ENCODE measurements at places on chromosomes 11 and 22.

DNA sequence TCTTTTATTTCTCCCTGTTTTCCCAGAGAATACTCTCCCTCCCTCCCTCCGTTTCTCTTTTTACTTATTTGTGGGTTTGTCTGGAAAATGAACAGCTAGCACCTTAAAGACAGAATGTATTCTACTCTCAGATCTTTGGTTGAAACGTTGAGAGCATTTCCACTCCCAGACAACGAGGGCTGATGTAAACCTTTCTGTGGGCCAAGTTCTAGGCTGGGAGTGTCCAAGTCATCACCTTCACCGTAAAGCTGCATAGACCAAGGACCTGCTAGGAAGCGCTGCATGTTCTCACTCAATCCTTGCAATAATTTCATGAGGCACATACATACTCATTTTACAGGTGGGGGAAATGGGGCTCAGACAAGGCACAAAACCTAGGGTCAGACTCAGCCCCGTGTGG is 32.4 kb downstream of the MYH9 start:
- DNase-seq: no peak

DNA sequence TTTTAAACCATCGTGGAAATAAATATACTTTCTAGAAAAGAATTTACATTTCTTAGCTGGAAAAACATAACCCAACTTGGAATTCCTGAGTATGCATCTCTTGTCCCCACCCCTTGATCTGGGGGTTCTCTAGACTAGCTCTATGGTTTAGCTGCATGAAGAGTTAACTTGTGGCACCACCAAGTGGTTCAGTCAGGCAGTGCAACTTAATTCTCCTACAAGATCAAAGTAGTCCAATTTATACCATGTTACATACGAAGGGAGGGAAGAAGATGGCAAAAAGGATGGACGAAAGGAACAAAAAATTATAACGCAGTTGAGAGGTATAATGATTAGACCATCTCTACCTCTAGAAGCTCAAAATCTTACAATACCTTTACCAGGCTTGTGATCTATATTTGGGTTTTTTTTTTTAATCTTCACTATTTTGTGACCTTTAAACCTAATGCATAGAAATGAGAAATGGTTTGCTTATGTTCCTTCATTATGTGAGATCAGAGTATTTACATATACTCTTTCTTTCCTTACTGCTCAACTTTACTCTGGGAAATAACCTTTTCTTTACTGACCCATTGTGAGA is 28.5 kb upstream of the ALKBH3 start:
- peak; percentile 61 for DNase-seq

DNA sequence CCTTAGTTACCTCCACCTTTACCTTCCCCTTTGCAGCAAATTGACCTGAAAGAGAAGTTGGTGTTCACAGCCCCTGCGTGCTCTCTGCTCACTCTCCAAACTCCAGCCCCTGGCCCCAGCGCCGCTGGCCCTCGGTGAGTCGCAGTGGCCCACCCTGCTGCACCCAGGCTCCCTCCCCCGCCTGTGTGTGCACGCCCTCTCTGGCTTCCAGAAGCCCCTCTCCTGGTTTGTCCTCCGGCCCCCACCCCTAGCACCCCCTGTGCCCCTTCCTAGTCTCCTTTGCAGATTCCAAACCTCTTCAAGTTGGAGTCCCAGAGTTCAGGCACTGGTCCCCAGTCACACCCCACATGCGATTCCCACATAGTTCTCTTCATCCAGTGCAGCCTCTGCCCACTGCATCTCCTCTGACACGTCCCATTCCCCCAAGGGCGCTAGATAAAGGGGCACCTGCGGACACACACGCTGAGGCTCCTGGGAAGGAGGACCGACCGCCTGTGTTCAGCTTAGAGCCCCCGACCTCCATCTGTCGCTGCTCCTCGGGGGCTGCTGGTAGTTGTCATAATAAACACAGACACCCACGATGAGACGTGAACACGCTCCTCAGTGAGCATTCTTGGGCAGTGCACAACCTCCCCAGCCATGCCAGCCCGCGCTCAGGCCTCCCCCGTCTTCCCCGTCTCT is 1.5 kb upstream of the PHRF1 start:
- DNase-seq: no peak

DNA sequence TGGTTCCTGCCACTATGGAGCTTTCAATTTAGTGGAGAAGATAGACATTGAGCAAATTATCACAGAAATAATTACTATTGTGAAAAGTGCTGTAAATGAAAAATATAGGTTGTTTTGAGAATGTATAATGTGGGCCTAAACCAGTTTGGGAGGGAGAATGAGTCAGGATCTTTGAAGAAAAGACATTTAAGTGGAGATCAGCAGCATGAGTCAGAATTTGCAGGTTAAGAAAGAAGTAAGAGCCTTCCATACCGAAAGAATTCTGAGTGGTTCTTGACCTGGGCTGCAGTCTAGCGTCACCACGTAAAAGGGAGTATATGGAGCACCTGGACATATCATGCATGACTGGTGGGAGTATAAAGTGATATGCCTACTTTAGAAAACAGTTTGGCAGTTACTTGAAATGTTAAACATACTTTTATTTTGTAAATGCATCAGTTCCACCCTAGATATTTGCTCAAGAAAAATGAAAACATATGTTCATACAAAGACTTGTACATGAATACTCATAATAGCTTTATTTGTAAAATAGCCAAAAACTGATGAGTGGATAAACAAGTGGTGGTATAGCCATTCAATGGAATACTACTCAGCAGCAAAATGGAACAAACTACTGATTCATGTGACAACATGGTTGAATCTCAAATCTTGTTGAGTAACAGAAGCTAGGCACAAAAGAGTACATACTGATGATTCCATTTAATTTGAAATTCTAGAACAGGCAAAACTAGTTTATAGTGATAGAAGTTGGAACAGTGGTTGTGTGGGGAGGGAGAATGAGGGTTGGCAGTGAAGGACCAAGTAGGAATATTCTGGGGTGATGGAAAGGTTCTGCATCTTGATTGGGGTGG is 99.2 kb downstream of the STIM1 start:
- no peak for DNase-seq

DNA sequence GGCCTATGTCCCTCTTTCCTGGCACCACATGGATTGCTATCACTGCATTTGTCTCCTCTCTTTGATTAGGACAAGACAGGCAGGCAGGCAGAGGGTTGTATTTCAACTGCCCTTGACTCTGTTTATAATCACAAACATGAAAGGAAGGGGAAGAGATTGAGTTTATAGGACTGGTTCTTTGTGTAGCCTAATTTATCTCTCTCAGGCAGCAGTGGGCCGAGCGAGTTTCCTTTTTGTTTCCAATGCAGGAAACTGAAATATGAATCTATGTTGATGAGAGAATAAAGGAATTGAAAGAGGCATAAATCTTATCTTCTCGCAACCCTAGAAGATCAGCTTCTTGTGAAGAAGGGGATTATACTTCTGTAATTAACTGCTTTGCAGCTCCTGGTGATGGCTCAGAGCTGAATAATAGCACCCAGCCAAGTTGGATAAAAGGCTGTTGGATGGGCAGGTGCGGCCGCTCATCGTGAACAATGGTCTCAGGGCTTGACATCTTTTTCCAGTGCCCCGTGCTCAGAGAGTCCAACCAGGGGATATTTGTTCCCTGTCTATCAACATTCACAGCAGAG is 80.6 kb upstream of the SYT13 start:
- no peak for DNase-seq

- no peak for DNase-seq
Observed at GRCh38 chr11:108775324-108775723, 110.5 kb downstream of the DDX10 start.

GRCh38 chr11:14399087-14399486 is 40.1 kb upstream of the RRAS2 start:
- DNase-seq: no peak

DNA sequence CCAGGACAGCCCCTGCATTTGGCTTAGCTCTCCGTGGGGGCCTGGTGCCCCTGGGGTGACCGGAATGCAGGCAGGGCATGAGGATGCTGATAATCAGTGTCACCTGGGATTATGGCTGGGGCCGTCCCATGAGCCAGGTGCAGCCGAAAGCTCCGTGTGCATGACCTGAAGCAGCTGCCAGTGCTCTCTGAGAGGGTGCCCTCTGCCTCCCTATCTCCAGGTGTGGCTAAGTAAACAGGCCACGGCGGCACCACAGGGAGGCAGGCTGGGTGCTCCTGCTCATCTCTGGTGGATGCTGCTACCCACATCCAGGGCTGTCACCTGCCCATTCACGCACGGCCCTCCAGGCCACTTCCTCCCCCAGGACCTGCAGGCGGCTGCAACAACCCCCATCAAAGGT is 29.8 kb downstream of the DUSP8 start:
- no peak for DNase-seq

- no peak for DNase-seq
Observed at GRCh38 chr22:40485813-40486667, 115.6 kb downstream of the SGSM3 start.

GRCh38 chr11:5994791-5995190 is 8.0 kb upstream of the OR52L1 start:
- no peak for DNase-seq

- no peak for DNase-seq
Observed at GRCh38 chr11:130911306-130911705, 5.0 kb downstream of the SNX19 start.

- DNase-seq: no peak
Observed at GRCh38 chr11:13692172-13692571, 23.7 kb downstream of the FAR1 start.

GRCh38 chr11:11810764-11811726 is 30.7 kb upstream of the USP47 start:
- DNase-seq: no peak

DNA sequence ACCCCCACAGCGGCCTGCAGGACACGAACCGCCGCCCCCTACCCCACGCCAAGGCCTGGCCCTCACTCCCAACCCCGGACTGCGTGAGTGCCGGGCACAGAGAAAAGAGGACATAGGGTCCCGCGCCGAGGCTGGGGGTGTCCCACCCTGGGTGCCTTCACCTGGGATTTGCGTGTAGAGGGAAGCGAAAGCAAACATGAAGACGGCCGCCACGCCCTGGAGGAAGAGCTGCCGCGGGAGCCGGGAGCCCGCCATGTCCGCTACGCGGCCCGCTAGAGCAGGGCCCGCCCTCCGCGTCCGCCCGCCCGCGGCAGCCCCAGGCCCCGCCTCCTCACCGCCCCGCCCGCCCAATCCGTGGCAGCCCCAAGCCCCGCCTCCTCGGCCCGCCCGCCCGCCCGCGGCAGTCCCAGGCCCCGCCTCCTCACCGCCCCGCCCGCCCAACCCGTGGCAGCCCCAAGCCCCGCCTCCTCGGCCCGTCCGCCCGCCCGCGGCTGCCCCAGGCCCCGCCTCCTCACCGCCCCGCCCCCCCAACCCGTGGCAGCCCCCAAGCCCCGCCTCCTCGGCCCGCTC is at the start of gene LMF2:
Gene LMF2, minus strand, starts transcription at position 282 of the 570 bp plus-strand sequence. Its CDS starts 27 bp downstream, at position 255.
- DNase-seq: no peak

DNA sequence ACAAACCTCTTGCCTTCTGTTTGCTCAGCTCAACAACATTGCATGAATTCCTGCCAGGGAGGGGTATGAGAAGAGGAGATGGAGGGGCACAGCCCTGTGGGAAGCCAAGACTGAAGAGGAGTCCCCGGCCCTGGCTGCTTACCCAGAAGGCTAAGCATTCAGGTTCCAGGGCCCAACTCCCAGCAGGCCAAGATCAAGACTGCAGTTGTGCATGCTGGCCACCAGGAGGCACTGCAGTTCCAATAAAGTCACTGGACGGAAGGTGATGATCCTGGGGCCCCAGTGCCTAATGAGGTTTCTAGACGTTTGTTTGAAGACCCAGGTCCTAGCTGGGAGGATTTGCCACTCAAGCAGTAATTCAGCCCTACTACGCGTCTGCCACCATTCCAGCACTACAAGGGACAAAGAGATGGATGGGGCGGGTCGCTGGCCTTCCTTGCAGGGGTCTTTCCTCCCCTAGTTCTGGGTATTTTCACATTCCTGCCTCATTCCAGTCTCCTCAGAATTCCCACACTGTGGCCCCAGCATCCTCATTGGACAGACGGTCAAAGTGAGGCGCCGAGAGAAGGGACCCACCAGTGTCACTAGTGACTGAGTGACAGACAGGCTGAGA is 23.6 kb downstream of the ALX4 start:
- no peak for DNase-seq

- DNase-seq: no peak
Observed at GRCh38 chr11:12245549-12246016, 131.8 kb upstream of the PARVA start.

- DNase-seq: peak; percentile 1
Observed at GRCh38 chr11:6022956-6023355, 7.6 kb downstream of the OR56A1 start.

GRCh38 chr11:64204464-64204989 is 2.0 kb upstream of the FERMT3 start:
- peak; percentile 86 for DNase-seq

GRCh38 chr22:35018995-35019394 is 47.0 kb upstream of the ISX start:
- no peak for DNase-seq

- peak; percentile 60 for DNase-seq
Observed at GRCh38 chr11:575996-576768, at the start of gene PHRF1. Gene PHRF1 (plus strand): TSS chr11:576470. CDS start chr11:581513, 5,043 bp downstream.

- no peak for DNase-seq
Observed at GRCh38 chr22:36375071-36375980, 12.4 kb downstream of the MYH9 start.

DNA sequence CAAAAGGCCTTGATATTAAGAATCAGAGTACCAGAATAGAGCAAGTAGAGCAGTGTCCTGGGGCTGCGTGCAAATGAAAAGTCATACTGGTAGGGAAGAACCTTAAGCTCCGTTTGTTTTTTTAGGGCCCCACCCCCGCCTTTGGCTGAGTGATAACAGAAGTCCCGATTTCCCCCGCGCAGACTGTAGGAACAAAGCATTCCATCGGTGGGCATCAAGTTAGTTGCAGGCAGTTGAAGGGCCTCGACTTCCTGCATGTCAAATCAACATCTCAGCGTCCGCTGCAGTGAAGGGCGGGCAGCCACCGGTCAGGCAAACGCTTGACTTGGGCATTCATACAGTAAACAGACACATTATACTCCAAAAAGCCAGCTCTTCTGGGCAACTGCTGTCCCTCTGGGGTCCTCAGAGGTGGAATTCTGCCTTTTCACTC is 11.7 kb downstream of the LRP4 start:
- no peak for DNase-seq

GRCh38 chr22:29740216-29740615 is 20.4 kb downstream of the CABP7 start:
- no peak for DNase-seq

DNA sequence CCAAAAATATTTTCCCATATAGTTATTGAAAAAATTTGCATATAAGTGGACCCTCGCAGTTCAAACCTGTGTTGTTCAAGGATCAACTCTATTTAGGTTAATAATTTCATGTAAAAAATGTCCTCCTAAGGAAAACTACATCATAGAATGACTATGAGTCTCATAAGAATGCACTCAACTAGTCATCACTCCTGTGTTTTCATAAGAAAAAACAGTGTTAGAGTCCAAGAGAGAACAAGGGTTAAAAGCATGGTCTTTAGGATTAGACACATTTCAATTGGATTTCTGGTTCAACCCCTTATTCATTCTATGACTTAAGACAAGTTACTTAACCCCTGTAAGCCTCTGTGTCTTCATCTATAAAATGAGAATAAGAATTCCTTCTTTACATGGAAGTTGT is 5.1 kb downstream of the PARVA start:
- no peak for DNase-seq

DNA sequence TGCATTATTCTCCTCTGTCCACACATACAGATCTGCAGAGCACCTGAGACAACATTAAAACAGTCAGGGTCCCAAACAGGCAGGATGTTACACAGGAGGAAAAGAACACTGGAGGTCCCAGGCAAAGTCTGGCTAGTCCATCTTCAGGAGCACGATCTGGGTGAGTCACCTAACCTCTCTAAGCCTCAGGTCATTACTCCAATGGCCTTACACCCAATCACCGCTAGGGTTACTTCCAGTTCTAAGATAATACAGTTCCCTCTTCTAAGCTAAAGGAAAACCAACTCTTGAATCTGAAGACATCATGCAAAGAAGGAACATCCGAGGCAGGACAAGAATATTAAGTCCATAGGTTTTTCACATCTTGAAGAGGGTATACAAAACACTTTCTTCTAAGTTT is 24.5 kb downstream of the ASCC2 start:
- no peak for DNase-seq

Measured in non-pigmented ciliary epithelial cell (primary cell).